ENCODE measurements at places on chromosomes 11 and 22.

- H3K27me3 ChIP-seq = peaks cover 9% of the 10 kb centered on the region
- no peaks in the 10 kb centered on the region for H3K4me1 ChIP-seq
- no peak for DNase-seq
- H3K4me3 ChIP-seq = no peak overlapping the region
- no peak overlapping the region for H3K27ac ChIP-seq
- H3K36me3 ChIP-seq = no peaks in the 10 kb centered on the region
These were observed 315.2 kb upstream of the B3GAT1 start for GRCh38 chr11:134727204-134727603.

GRCh38 chr11:57646799-57647303, 2.9 kb downstream of the YPEL4 start:
- H3K36me3 ChIP-seq = peaks cover 2% of the 10 kb centered on the region
- no peak overlapping the region for H3K27ac ChIP-seq
- no peak for DNase-seq
- peaks cover 51% of the 10 kb centered on the region for H3K4me1 ChIP-seq

- no peak overlapping the region for H3K4me3 ChIP-seq
- no peaks in the 10 kb centered on the region for H3K27me3 ChIP-seq
- no peak for DNase-seq
- H3K4me1 ChIP-seq = peaks cover 7% of the 10 kb centered on the region
- no peak overlapping the region for H3K27ac ChIP-seq
- H3K36me3 ChIP-seq = no peaks in the 10 kb centered on the region
These were observed 207.0 kb downstream of the DDX10 start for GRCh38 chr11:108871867-108872266.

DNA sequence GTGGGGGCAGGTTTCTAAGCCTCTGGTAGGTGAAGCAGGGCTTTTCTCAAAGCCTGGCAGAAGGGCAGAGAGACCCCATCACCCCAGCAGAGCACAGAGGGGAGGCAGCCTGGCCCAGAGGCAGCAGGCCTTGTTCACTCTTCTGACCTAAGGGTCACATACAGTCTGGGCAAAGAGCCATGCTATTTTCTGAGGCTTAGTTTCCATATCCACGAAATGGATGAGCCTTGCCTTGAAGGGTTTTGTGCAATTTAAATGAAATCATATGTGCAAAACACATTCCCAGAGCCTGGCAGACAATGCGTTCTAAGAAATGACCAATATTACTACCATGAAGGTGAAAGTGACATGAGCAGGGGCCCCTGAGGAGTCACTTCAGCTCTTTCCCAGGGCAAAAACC, 44.5 kb downstream of the HIRA start:
- no peak overlapping the region for H3K4me3 ChIP-seq
- no peaks in the 10 kb centered on the region for H3K4me1 ChIP-seq
- H3K27me3 ChIP-seq = no peaks in the 10 kb centered on the region

DNA sequence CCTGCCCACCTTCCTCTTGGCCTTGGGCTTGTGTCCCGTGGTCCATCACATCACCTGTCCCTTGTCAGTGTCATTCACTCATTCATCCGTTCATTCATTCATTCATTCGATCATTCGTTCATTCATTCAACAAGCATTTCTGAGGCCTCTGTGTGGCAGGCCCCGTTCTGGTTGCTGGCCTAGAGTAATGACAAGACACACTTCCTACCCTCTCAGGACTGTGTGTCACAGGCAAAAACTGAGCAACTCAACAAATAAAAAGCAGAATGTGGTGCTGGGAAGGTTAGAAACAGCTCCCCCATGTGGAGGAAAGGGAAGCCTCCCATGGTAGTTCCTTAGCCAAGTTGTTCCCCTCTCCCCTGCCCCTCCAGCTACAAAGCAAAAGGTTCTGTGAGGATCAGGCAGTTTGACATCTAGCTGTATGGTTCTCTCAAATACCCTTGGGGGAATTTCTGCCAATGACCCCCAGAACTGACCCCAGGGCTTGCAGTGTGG, 1.6 kb upstream of the OMP start:
- no peaks in the 10 kb centered on the region for H3K27me3 ChIP-seq
- peak; percentile 14 for DNase-seq
- H3K4me1 ChIP-seq = no peaks in the 10 kb centered on the region

GRCh38 chr11:77854838-77855237, 33.9 kb downstream of the AAMDC start:
- no peaks in the 10 kb centered on the region for H3K27me3 ChIP-seq
- no peak overlapping the region for H3K27ac ChIP-seq
- no peak for DNase-seq
- no peaks in the 10 kb centered on the region for H3K4me1 ChIP-seq

DNA sequence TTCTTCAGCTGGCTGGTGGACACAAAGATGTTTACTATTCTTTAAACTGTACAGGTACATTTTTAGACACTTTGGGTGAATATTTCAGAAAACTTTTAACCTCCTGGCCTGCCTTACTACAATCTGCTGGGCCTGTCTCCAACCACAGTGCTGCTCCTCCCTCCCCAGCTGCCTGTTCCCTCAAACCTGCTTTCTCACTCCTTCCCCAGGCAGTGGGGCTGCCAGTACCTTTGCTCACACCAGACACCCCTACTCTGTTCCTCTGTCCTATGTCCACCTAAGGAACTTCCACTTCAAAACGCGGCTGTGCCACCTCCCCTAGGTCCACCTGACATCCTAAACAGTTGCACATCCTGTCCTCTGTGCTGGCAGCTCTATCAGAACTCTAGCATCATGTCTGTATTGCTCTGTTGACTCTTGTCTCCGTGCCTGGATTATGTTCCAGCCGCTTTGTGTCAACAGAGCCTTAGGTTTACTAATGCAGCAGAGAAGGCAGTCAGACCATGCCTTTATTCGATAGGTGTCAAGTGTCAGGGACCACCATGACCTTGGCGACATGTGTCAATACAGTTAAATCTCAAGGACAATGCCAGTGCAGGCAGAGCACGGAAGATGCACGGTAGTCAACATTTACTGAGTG, 13.4 kb downstream of the ZP1 start:
- H3K4me3 ChIP-seq = no peak overlapping the region
- H3K27ac ChIP-seq = peak overlapping the region; percentile 42
- H3K27me3 ChIP-seq = no peaks in the 10 kb centered on the region
- H3K4me1 ChIP-seq = peaks cover 8% of the 10 kb centered on the region

- H3K36me3 ChIP-seq = peaks cover 2% of the 10 kb centered on the region
- H3K27ac ChIP-seq = no peak overlapping the region
- no peak for DNase-seq
- no peaks in the 10 kb centered on the region for H3K27me3 ChIP-seq
- H3K4me1 ChIP-seq = peaks cover 6% of the 10 kb centered on the region
- H3K4me3 ChIP-seq = no peak overlapping the region
These were observed 20.8 kb downstream of the VPS37C start for GRCh38 chr11:61140416-61140815.

DNA sequence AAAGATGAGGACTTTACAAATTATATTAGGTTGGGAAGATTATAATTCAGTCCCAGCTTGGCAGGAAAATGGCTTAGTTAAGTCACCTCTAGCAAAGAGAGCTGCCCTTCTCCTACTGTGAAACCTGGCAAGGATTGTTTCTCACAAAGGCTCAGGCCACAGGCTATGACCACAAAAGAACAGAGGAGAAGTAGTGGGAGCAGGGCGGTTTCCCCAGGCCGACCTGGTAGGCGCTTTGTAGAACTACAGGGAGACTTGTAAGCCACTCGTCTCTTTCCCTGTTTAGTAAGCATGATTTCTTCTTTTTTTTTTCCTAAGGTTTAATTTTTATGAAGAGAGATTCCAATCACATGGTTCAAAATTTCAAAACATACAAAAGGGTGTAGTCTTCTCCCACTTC, 4.6 kb downstream of the SNAP29 start:
- no peak overlapping the region for H3K27ac ChIP-seq
- DNase-seq = no peak
- no peaks in the 10 kb centered on the region for H3K27me3 ChIP-seq
- peaks cover 48% of the 10 kb centered on the region for H3K4me1 ChIP-seq

- DNase-seq = peak; percentile 14
- H3K27me3 ChIP-seq = peaks cover 38% of the 10 kb centered on the region
- H3K36me3 ChIP-seq = no peaks in the 10 kb centered on the region
- no peak overlapping the region for H3K27ac ChIP-seq
- H3K4me3 ChIP-seq = no peak overlapping the region
- H3K4me1 ChIP-seq = peaks cover 4% of the 10 kb centered on the region
These were observed 1.8 kb upstream of the RASD2 start for GRCh38 chr22:35538801-35539321.

DNA sequence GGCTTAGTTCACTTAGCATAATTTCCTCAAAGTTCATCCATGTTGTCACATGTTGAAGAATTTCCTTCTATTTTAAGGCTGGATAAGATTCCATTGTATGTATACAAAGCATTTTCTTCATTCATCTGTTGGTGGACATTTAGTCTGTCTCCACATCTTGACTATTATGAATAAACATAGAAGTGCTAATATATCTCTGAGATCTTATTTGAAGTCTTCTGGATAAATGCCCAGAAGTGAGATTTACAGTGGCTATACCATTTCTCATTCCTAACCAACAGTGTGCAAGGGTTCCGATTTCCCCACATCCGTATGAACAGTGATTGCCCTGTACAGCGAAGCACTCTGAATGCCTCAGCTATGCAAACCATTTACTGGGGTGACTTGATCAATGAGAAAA, 6.6 kb upstream of the ZFTA start:
- H3K4me1 ChIP-seq = no peaks in the 10 kb centered on the region
- no peaks in the 10 kb centered on the region for H3K36me3 ChIP-seq
- peaks cover 33% of the 10 kb centered on the region for H3K27me3 ChIP-seq
- no peak overlapping the region for H3K27ac ChIP-seq

DNA sequence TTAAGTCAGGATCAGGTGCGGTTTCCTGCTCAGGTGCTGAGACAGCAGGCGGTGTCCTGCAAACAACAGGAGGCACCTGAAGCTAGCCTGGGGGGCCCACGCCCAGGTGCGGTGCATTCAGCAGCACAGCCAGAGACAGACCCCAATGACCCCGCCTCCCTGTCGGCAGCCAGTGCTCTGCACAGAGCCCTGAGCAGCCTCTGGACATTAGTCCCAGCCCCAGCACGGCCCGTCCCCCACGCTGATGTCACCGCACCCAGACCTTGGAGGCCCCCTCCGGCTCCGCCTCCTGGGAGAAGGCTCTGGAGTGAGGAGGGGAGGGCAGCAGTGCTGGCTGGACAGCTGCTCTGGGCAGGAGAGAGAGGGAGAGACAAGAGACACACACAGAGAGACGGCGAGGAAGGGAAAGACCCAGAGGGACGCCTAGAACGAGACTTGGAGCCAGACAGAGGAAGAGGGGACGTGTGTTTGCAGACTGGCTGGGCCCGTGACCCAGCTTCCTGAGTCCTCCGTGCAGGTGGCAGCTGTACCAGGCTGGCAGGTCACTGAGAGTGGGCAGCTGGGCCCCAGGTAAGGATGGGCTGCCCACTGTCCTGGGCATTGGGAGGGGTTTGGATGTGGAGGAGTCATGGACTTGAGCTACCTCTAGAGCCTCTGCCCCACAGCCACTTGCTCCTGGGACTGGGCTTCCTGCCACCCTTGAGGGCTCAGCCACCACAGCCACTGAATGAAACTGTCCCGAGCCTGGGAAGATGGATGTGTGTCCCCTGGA, at the start of gene MYO7A:
Gene MYO7A, plus strand, starts transcription at position 327 of the 772 bp plus-strand sequence. CDS start 2,389 bp downstream, outside the sequence.
- no peaks in the 10 kb centered on the region for H3K27me3 ChIP-seq
- H3K27ac ChIP-seq = no peak within 1 kb of the TSS
- H3K4me1 ChIP-seq = peaks cover 4% of the 10 kb centered on the region
- no peak for DNase-seq

GRCh38 chr11:70790671-70791300, 392.5 kb downstream of the CTTN start:
- H3K27ac ChIP-seq = no peak overlapping the region
- DNase-seq = no peak

- no peak for DNase-seq
- no peak overlapping the region for H3K4me3 ChIP-seq
- no peaks in the 10 kb centered on the region for H3K4me1 ChIP-seq
These were observed 22.7 kb upstream of the SCUBE1 start for GRCh38 chr22:43365715-43366440.

DNA sequence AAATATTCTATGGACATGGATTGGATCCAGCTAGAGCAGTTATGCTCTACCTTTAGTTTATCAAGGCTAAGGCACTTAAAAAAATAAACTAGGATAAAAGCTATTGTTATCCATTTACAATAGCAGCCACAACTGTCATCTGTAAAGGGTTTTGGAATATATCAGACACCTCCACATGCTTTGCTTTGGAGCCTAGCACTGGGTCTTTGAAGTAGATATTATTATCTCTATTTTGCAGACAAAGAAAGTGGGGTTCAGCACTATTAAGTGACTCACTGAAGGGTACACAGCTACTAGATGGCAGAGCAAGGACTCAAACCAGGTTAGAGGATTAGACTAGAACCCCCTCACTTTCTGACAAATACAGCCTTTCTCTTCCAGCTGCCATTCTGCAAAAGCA, 82.0 kb downstream of the KCNJ1 start:
- H3K4me1 ChIP-seq = peaks cover 31% of the 10 kb centered on the region
- no peak overlapping the region for H3K27ac ChIP-seq
- H3K36me3 ChIP-seq = peaks cover 72% of the 10 kb centered on the region
- no peaks in the 10 kb centered on the region for H3K27me3 ChIP-seq

- DNase-seq = no peak
- H3K27ac ChIP-seq = no peak within 1 kb of the TSS
- H3K4me1 ChIP-seq = peaks cover 4% of the 10 kb centered on the region
- H3K4me3 ChIP-seq = no peak within 1 kb of the TSS
- no peaks in the 10 kb centered on the region for H3K27me3 ChIP-seq
These were observed at the start of gene VSIG10L2 for GRCh38 chr11:125945797-125946520. Gene VSIG10L2, plus strand, starts transcription at chr11:125946044. Its CDS starts 12 bp downstream, at chr11:125946056.

- no peak for DNase-seq
- H3K36me3 ChIP-seq = peaks cover 8% of the 10 kb centered on the region
- no peak overlapping the region for H3K4me3 ChIP-seq
- peak overlapping the region; percentile 60 for H3K27ac ChIP-seq
- H3K4me1 ChIP-seq = peaks cover 59% of the 10 kb centered on the region
These were observed 8.7 kb upstream of the C1QTNF6 start for GRCh38 chr22:37196539-37197450.

DNA sequence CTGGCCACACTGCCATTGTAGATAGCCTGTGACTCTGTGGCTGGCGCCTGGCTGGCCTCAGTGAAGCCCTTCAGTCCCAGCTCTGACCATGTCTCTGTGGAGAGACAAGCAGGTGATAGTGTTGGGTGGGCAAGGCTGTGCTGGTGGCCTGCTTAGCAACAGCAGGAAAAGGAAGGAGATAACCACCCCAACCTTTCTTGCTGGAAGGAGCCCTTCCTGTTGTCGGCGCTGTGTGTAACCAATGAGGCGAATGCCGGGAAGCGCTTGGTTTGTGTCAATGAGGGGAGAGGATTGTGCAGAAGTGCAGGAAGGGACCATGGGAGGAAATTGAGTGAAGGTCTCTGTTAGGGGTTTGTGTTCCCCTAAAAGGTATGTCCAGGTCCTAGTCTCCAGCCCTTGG, 27.3 kb downstream of the PARVB start:
- no peaks in the 10 kb centered on the region for H3K27me3 ChIP-seq
- H3K4me3 ChIP-seq = no peak overlapping the region
- H3K36me3 ChIP-seq = no peaks in the 10 kb centered on the region
- H3K4me1 ChIP-seq = peaks cover 35% of the 10 kb centered on the region
